ENCODE measurements at places on chromosomes 4 and X.
A peak's percentile ranks its signal among the peaks of the same experiment; 100 is the strongest.

- DNase-seq = no peak
Measured at GRCh38 chr4:123116412-123116811, 194.0 kb upstream of the NUDT6 start.

- no peak for DNase-seq
Measured at GRCh38 chr4:182351485-182351884, 108.3 kb downstream of the TENM3 start.

DNA sequence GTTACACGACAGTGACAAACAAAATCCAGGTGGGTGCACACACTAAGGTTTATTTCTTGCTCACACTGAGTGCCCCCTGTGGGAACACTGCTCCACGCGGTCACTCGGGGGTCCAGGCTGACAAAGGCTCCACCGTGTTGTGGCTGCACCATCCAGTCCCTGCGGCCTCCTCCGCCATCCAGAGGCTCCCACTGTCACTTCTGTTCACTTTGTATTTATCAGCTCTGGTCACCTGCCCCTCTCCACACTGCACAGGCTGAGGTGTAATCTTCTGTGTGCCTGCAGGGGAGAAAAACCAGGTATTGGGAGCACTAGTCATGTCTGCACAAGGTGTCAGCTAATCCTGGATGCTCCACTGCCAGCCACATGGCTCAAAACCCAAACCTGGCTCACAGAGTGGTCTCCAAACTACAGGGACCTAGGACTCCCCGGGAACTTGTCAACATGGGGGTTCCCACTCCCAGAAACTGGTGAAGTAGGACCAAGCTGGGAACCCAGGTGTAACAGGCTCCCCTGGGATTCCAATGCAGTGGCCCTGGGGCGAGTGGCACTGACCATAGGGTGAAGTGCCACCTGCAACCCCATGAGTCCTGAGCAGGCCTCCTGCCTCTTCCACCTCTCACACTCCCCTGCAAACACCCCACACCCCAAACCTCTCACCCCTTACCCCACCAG is 25.5 kb downstream of the HMX1 start:
- DNase-seq = no peak

DNA sequence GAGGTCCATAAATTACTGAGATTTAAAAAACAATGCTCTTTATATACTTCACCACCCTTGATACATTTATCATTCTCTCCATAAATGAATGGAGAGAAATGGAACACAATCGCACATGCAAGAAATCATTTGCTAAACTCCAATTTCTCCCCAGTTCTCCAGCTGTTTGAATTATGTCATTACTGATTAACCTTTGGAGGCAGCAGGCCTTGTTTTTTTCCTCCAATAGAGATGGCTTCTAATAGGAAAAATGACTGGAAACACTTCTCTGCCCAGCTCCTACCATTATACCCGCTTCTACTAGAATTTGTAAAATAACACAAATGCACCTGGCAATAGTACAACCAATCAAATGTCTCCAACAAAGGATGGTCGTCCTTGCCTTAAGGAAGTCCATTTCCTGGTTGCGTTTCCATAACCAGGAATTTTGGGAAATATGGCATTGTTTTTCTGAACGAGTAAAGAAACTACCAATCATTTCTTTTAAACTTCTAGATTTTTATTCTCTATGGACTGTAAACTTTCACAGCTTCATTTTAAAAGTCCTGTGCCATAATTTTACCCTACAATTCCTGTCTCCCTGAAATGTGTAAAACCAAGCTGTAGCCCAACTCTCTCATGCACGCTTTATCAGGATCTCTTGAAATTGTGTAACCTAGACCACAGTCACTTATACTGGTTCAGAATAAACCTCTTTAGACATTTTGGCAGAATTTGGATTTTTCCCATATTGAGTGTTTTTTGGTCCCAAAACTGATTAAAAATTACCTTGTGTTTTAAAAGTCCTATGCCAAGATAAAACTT is 60.1 kb downstream of the APBB2 start:
- DNase-seq = no peak

GRCh38 chrX:65933085-65933589 is 106.7 kb downstream of the VSIG4 start:
- DNase-seq = no peak

DNA sequence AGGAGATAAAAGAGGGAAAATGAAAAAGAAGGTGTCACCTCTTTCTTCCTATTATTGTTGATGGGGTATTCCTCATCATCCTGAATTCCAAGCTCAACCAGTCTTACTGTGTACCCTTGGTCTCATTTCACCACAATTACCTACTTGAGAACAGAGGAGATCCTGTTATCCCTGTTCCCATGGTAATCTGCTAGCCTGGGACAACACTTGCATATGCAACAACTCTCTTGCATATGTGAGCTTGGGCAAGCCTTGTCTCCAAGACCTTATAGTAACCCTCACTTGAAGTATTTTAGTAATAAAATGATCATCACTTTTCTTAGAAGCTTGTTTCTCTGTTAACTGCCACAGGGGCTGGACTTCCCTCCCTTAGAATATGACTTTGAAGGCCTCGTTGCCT is 253.7 kb downstream of the NAP1L3 start:
- no peak for DNase-seq

DNA sequence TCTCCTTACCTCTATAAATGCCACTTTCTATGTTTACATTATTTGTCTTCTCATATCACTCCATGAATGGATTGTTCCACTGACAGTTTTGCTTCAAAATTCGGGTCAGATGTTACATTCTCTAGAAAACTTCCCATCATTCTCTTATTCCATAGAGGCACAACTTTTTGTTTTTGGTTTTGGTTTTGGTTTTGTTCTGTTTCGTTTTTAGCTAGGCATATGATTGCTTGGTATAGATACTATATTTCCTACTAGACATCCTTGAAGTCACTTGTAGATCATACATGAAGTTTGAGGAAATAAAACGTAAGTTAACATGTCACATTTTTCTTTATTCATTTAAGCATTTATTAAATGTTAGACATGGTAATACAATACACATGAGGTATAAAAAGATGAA is 961.0 kb downstream of the PCDH18 start:
- DNase-seq = no peak

DNA sequence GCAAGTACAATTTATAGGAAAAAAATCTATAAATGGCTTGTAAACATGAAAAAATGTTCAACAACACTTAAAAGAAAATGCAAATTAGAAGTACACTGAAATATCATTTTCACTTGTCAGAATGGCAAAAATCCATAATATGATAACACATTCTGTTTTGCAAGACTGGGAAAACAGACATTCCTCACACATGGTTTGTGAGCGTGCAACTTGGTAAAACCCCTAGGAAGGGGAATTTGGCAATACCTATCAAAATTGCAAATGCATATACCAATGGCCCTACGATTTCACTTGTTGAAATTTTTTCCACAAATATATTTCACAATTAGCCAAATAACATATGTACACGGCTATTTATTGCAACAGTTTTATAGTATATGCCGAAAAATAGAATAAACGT is 31.4 kb downstream of the TBC1D9 start:
- DNase-seq = no peak

DNA sequence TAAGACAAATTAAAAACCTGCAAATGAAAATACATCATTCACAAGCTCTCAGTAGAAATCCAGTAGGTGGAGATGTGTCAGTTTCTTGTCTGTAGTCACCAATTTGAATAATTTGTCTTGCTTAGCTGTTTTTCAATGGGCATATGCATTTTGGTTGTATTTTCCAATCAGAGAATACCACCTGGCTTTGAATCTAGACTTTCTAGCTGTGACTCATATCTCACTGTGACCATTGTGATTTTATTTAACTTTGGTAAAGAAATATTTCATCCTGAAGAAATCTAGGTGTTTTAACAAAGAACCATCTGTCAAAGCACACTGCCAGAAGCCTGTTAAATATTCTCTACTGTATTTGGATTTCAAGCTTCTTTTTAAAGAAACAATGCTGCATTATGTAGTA is 1650.6 kb upstream of the IGFBP7 start:
- DNase-seq = no peak

GRCh38 chr4:156705311-156705710 is 266.3 kb downstream of the PDGFC start:
- DNase-seq = no peak

GRCh38 chrX:9555354-9555753 is 90.5 kb downstream of the TBL1X start:
- no peak for DNase-seq

GRCh38 chr4:15562623-15563022 is 92.5 kb downstream of the FBXL5 start:
- no peak for DNase-seq

- no peak for DNase-seq
Measured at GRCh38 chr4:127641524-127641923, 8.8 kb downstream of the INTU start.

DNA sequence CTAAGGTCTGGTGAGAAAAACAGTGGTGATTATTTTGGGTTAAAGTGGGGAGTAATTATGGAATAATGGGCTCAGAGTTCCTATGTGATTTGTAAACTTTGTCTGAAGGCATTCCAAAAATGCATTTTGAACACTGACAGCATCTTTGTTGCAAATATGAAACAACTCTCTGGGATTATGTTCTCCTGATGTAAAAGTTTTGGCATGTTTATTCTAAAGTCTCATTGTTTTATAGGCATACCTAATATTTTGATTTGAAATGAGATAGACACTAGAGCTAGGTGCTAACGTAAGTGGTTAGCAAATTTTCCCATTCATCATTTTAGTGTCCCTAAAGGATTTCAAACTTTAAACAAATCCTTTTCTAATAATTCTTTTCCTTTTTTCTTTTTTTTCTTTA is 140.9 kb upstream of the ANXA3 start:
- DNase-seq = no peak

DNA sequence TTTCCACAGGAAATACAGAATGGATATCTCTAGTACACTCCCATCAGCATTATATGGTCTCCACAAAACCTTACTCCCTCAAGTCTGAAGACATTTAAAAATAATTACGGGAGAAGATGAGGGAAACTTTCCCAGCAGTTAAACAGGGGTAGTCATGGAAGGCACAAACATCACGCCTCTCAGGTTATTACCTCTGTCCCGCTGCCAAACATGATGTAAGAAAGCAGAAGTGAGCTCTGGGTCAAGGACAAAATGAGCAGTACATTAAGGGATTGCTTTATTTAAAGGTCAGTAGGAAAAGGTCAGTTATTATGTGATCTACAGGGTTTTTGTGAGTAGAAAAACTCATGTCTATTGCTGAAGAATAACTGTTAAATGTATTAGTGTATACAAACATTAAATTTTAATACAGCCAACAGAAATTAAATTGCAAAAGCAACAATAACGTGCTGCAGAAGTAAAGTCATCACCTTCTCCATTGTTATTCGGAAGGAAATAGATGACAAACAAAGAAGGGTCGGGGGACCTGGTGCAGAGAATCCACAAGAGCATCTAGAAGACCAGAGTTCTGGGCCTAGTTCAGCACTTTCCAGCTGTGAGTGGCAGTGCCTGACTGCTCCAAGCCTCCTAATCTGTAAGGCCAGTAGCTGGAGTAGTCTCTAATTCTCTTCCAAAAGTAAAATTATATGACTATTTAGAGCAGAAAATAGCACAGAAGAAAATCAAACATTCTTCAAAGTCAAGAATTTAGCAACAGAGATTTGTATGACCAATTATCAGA is 171.2 kb downstream of the PPP3CA start:
- no peak for DNase-seq

- DNase-seq = no peak
Measured at GRCh38 chr4:150656891-150657290, 74.9 kb downstream of the MAB21L2 start.

DNA sequence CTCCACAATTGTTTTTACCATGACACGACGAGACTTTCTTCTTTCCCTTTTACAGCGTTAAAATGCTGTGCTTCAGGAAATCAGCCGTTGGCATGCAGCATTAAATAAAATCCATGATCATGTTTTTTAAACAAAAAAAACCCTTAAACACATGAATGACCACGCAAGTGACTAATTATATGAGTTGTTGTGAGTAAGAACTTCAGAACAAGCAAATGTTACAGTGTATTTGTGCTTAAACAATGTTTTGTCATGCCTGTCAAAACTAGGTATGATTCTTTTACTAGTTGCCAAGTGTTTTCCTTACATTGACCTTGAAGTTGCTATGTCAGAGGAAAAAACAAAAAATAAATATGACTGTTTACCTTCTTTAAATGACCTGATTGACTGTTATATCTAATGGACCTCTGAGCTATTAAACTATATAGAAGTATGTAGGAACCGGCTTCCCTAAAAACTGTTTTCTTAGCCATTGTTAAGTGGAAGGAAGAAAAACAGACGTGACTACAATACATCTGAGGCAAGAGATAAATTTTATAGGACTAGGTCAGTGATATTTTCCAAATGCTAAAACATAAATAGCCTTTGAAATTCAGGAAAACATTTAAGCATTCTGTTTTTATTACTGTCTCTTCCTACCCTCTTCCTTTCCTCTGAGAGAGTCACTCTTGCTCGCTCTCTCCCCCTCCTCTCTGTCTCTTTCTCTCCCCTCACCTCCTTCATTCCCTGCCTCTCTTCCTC is 197.1 kb downstream of the PALLD start:
- no peak for DNase-seq

- DNase-seq = peak; percentile 55
Measured at GRCh38 chr4:68271851-68272357, 26.4 kb upstream of the TMPRSS11B start.

GRCh38 chr4:104848597-104849225 is 298.0 kb upstream of the TET2 start:
- DNase-seq = no peak

DNA sequence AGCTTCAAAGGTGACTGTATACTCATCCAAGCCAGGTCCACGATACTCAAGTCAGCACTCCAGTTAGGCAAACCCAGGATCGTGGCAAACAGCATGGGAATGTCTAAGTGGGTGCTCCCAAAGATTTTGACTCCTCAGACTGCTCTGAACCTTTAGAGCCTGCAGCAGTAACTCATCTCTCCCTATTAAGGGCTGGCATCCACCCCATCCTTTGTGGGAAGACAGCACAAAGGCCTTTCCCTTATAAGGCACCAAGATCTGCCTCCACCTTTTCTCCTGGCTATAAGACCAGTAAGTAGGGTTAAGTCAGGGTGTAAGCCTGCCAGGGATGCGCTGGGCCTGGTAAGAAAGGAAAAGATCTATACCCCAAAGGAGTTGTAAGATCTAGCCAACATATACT is 23.6 kb upstream of the SLC25A43 start:
- DNase-seq = no peak

DNA sequence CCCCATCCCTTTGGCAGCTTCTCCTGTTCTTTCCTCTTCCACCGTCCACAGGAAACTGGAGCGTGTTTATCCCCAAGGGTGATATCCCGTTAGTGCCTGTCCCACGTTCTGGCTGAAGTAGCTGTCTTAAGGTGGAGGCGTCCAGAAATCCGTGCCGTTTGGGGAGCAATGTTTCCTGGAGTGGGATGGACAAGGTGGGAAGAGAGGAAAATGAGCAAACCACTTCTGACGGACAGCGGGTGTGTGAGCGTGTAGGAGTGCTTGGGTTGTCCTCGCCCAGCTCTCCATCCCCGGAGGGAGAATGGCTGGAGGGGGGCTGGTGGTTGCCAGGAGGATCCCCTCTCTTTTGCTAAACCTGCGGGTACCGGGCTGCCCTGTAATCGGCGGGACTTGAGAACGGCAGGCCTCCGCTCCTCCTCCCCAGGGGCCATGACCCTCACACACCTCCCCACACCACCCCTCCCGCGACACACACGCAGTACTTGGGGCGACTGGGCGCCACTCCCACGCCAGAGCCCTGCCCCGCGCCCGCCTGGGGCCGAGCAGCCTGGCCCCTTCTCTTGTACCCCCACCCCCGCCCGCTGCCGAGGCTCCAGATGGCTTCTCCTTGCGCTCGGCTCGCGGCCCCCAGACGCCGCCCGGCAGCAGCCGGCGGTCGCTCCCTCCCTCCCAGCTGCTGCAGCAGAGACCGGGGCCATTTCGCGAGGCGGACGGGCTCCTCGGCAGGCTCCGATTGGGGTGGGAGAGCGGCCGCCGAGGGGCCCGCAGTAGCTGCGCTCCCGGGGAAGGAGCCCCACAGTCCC is 13.9 kb upstream of the PRDM8 start:
- DNase-seq = no peak

Data from small intestine (tissue), 16 donors.